ENCODE measurements at places on chromosomes 13 and 19.

DNA sequence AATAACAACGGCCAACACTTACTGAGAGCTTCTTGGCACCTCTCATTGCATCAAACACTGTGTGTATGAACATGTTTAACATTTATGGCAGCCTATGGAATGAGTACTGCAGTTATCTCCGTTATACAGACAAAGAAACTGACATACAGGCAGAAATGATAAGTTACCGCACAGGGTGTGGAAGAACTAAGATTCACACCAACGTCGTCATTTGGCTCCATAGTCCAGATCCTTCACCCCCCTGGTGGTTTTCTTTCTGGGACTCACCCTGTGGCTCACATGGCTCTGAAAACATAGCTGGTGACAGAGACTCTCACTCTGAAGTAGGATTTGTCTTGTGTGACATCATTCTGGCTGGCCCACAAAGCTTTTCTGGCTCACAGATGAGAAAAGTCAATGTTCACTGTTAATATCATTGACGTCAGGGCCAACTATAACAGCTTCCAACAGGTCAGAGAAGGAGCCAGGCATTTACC lies 230.1 kb downstream of the DLEU7 start:
- no peak for DNase-seq

- no peak for DNase-seq
Measured at GRCh38 chr13:75861786-75862185, 225.7 kb downstream of the LMO7 start.

- DNase-seq: no peak
Measured at GRCh38 chr19:2728783-2729387, 7.7 kb upstream of the DIRAS1 start.

DNA sequence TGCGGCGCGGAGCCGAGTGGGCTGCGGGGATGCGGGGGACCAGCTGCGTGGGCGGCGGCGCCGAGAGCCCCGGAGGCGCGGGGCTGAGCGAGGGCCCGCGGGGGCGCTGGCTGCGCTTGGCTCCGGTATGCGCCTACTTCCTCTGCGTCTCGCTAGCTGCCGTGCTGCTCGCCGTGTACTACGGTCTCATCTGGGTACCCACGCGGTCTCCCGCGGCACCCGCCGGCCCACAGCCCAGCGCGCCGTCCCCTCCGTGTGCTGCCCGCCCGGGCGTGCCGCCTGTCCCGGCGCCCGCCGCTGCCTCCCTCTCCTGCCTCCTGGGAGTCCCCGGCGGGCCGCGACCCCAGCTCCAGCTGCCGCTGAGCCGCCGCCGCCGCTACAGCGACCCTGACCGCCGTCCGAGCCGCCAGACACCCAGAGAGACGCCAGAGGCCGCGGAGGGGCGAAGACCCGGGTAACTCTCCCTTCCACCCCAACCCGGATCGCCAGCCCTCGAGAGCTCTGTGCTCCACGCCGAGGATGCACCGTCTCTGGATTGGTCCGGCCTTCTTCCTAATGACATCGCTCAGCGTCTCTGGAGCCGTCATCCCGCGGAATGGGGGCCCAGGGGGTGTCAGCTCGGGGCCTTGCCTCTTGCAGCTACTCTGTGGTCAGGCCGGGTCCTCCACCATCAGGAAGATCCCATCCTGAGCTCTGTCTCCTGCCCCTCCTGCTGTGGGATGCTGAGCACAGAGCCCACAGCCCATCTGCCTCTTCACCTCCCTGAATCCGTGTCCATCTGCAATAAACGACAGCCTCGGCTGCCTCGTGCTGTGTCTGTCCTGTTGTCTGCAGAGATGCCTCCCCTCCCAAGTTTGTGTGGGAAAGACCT lies 441 bp downstream of the INAFM1 start:
- no peak for DNase-seq

- no peak for DNase-seq
Measured at GRCh38 chr13:46526100-46526735, 26.8 kb upstream of the LRCH1 start.

DNA sequence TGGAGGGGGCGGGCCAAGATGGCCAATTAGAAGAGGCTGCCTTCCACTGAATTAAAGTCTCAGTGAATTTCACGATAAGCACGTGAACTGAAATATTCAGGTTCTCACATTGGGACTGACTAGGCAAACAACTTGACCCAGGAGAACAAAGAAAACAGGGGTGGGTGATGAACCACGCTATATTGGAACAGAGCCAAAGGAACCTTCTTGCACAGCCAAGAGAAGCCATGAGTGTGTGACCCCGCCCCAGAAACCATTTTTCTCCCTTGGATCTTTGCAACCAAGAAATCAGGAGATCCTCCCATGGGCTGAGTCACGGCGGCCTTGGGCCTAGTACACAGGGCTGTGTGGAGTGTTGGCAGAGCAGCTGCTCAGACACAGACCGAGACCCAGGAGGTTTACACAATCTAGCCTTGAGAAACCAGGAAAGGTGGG lies 36.8 kb downstream of the ERICH4 start:
- DNase-seq: no peak

GRCh38 chr19:29277102-29277501 lies 64.2 kb upstream of the UQCRFS1 start:
- no peak for DNase-seq

GRCh38 chr13:61989978-61990377 lies 574.3 kb upstream of the PCDH20 start:
- no peak for DNase-seq

- DNase-seq: no peak
Measured at GRCh38 chr13:63190219-63190618, 1774.6 kb upstream of the PCDH20 start.

DNA sequence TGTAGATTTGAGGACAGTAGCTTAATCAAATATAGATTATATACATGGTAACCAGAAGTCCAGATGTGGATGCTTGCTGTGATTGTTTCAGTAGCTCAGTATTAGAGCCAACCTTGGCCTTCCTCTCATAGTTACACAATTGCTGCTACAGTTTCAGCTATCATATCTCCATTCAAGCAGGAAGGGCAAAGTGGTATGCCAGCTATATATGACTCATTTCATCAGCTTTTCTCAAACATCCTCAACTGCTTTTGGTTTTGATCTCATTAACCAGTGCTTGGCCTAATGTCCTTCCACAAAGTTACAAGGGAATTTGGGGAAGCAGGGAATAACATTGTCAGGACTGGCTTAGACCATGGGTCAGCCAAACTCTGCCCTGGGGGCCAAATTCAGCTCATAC lies 73.0 kb upstream of the MAB21L1 start:
- no peak for DNase-seq

- no peak for DNase-seq
Measured at GRCh38 chr19:49710372-49710951, 19.5 kb downstream of the CPT1C start.

GRCh38 chr19:30784850-30785457 lies 412.8 kb downstream of the ZNF536 start:
- DNase-seq: no peak

- no peak for DNase-seq
Measured at GRCh38 chr13:40026174-40026585, 370.7 kb downstream of the COG6 start.

DNA sequence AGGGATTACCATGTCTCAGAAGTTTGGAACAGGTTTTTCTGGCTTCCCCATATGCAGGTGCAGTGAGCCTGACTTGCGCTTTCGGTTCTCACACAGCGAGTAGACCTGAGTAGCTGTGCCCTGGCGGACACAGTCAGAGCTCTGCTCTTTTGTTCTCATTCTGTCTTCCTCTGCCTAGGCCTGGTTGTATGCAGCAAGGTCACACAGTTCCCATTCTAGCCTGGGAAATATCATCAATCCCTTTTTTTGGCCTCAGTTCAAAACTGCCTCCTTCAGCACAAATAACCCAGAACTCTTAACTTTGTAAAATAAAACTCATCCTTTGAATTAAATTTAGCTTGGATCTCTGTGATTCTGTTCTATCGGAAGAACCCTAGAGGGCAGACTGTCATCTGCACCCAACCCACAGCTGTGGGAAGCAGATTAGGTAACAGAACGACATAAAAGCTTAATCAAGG lies 10.2 kb downstream of the OXGR1 start:
- peak; percentile 23 for DNase-seq

GRCh38 chr13:79468819-79469218 lies 12.1 kb upstream of the NDFIP2 start:
- DNase-seq: no peak

GRCh38 chr13:83752141-83752540 lies 130.1 kb downstream of the SLITRK1 start:
- no peak for DNase-seq

DNA sequence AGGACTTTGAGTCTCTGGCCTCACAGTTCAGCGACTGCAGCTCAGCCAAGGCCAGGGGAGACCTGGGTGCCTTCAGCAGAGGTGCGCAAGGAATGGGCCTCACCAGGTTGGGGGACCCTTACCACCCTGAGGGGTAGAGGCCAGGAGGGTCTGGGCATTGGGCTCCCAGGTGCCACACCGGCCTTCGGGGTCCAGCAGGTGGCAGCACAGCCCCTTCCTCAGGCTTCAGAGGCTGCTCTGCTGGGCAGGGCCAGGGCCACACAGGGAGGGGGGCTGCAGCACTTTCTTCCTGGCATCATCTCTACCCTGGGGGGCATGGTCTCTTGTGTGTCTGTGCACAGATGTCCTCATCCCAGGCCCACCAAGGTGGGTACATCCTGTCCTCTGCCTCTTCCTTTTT lies 12.9 kb downstream of the PIN1 start:
- no peak for DNase-seq

DNA sequence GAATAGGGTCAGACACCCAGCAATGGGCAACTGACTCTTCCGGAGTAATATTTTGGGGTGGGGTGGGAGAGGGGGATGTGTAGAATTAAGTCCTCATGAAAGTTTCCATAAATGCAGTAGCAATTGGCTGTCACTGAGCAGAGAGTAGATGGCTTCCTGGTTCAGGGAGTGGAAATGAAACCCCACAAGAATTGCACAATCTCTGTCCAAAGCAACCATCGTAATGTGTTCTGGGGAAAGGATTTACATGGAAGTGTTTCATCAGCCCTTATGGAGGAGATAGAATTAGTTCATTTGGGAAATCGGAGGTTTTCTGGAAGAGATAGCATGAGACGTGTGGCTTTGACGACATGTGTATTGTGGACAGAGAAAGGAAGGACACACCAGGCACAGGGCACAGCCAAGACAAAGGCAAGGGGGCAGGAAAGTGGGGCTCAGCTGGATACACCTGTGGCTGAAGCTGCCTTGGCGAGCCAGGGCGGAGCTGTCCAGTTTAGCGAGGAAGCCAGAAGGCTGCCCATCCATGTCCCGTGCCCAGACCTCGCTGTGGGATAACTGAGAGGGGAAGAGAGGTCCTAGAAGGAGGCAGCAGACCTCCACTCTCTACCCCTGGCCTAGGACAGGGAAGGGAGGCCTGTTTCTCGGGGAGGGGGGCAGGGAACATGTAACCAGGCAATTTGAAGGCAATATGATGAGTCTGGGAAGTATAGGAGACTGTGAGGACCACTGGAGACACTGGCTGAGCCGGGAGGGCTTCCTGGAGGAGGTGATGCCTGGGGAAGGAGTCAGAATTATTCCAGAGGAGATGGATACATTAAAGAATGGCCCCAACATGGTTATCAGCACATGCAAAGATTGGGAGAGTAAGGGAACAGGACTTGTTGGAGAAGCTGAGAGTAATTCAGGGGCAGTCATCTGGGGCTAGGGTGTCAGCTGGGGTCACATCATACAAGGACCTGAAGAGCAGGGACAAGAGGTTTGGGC lies 2.6 kb upstream of the CLEC4G start:
- no peak for DNase-seq

- DNase-seq: no peak
Measured at GRCh38 chr19:5743630-5744029, 23.2 kb downstream of the CATSPERD start.

- no peak for DNase-seq
Measured at GRCh38 chr13:59700281-59700680, 463.4 kb downstream of the DIAPH3 start.

Data from renal cortex interstitium (tissue), 15 donors.